Stimulated activated CD8-positive, alpha-beta memory T cell treated with anti-CD3 and anti-CD28 coated beads, Interleukin-15, amount 100 ng/mL, for 24 hours (primary cell): ENCODE measurements at places on chromosomes 7 and 10.

DNA sequence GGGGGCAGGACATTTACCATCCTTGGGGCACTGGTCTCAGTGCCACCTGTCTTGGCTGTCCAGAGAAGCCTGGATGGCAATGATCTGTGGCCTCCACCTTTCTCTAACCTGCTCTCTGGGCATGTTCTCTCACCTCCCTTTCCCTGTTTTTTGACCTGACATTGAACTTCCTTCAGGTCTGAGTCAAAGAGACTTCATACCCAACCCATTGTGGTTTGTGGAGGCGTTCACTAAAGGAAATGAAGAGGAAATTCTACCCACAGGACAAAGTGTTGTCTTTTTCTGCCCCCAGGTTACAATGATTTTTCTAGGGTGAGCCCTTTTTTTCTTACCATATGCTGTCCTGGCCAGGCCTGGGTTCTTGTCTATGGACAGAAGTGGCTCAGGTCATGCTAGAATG is 76.6 kb downstream of the CYP26A1 start:
- DNase-seq = no peak

DNA sequence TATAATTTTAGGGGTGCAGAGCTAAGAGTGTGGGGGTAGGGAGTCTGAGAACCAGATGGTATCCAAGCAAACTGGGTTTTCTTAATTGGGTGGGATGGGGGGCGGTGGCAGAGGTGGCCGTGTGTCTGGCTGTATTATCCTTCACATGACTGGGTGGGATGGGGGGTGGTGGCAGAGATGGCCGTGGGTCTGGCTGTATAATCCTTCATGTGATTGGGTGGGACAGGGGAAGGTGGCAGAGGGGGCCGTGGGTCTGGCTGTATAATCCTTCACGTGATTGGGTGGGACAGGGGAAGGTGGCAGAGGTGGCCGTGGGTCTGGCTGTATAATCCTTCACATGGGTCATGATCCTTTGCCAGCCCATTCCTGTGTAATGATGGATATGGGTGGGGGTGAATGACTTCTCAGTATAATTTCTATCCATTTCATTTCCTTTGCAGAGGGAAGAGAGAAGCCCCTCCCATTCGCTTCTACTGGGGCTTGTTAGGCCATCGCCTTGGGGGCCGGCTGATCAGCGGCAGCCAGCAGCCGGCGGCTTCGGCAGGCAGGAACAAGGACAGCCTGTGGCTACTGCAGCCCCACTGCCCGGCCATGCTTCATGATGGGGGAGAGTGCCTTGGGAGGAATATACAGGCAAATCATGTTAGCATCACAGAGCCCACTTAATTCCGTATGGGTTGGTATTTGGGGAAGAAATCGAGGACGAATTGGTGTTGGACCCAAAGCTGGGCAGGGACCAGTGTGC is 179.6 kb upstream of the MKI67 start:
- no peak for DNase-seq

DNA sequence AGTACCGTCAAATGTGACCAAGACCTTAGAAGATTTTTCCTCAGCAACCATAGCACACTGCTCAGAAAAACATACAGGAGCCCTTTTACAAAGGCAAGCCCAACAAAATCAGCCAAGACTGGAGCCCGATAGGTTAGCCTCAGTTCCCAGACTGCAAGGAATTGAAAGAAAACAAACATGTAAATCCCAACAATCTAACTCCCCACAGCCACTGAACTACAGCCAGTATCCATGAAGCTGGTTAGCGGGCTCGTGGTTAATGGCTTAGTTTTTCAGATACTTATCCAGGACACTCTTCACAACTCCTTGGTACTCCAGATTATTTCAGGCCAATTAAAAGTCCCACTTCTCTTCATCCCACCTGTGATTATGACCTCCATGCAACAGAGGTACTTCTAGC is 201.6 kb downstream of the IPMK start:
- no peak for DNase-seq

- DNase-seq = peak; percentile 60
Observed at GRCh38 chr7:584122-584465, 64.4 kb upstream of the PDGFA start.

GRCh38 chr7:134549366-134549765 is 456 bp downstream of the AKR1B15 start:
- no peak for DNase-seq

GRCh38 chr7:70353330-70353945 is 755.2 kb downstream of the AUTS2 start:
- no peak for DNase-seq

DNA sequence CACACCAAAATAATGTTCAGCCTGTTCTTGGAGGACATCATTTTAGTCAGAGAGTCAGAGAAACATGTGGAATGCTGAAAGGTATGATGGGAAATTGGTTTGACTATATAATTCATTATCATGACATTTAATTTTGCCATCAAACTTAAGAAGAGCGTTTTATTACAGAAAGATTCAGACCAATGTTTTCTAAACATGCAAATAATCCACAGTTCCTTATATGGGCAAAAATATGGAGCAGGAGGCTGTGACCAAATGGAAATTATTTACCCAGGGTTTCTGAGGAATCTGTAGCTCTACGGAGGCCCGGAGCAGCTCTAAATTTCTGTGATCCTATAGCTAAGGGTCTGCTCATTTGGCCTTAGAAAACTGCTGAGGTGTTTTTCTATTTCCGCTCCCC is 33.2 kb downstream of the LAMB4 start:
- DNase-seq = no peak

GRCh38 chr7:77222819-77223218 is 23.2 kb upstream of the FGL2 start:
- no peak for DNase-seq

DNA sequence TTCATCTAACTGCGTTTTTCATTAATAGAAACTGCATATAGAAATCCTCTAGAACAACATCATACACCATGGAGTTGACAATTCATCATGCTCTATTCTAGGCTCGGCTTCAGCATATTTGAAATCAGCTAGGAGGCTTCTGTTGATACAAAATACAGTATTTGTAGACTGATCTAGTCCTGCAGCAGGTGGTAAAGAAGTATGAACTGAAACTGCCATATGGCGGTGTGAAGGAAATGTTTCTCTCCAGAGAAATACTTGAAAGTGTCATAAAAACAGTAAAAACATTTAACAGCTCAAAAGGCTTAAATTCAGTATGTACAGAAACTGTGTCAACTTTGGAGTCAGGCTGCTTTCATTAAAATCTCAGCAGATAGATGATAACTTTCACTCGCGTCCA is 32.0 kb upstream of the MYO3A start:
- no peak for DNase-seq

- DNase-seq = no peak
Observed at GRCh38 chr10:121627876-121628581, 29.8 kb upstream of the FGFR2 start.

DNA sequence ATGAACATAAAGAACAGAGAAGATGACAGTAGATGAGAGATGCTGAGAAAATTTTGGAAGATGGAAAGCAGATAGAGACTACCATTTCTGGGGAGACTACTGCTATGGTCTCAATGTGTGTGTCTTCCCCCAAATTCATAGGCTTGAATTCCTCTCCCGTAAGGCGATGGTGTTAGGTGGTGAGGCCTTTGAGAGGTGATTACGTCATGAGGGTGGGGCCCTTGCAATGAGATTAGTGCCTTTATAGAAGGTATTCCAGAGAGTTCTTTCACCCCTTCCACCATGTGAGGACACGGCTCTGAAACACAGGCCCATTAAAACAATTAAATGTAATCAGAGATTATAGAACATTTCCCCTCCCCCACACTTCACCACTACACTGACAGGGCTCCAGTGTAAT is 23.9 kb downstream of the CARD11 start:
- no peak for DNase-seq

GRCh38 chr10:113069595-113069994 is 119.5 kb downstream of the TCF7L2 start:
- no peak for DNase-seq
